ENCODE measurements at places on chromosomes 6 and 20. TPM values are rescaled to one million over a fixed set of nuclear protein-coding genes. Genes with fewer than 3 reads are reported as not detected.

- peak; percentile 92 for DNase-seq
These were observed at the start of gene TBX18 for GRCh38 chr6:84764332-84765049. Gene TBX18, minus strand, starts transcription at chr6:84764598. Its CDS starts 417 bp downstream, at chr6:84764181.

Gene KCNQ2
- not detected for polyA plus RNA-seq

Gene CAGE1
- not detected for polyA plus RNA-seq

DNA sequence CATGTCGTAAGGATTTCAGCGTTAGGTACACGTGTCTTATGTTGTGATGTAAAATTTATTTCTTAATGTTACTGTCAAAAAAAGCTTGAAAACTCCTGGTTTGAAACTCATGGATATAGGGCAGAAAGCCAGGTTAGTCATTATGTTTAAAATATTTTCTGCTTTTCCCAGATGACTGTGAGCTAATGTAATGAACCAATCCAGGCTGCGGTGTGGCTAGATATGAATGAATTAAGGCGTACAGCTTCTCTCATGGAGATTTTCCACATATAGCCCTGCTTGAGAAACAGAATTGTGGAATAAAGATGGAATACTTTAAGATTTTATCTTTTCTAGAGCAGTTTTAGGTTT, 80.3 kb upstream of the STMND1 start:
- no peak for DNase-seq

DNA sequence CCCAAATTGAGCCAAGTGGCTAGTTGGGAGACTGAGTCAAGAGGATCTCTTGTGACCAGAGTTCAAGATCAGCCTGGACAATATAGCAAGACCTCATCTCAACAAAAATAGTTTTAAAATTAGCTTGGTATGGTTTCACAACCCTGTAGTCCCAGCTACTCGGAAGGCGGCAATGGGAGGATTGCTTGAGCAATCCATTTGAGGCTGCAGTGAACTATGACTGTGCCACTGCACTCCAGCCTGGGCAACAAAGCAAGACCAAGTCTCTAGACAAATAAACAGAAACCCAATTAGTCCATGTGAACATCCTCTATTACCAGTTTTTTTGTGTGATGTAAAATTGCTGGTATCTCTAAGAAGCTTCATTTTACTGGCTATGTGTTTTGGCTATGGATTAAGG, 106.2 kb downstream of the TULP4 start:
- no peak for DNase-seq

DNA sequence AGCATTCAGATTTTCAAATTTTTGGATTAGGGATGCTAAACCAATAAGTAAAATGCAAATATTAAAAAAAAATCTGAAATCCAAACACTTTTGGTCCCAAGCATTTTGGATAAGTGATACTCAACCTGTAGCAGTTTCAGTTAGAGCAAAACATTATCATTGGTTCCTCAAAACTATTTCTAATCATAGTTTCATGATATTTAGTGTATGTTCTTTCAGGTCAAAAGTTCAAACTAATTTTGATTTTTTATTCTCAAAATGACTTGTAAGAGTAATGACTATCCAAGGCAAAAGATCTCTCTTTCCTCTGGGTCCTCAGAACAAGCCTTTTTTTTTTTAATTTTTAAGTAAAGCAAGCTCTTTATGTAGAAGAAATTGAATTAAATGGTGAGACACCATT, 64.0 kb upstream of the TFB1M start:
- DNase-seq: no peak

GRCh38 chr6:10210052-10210451, 204.8 kb downstream of the TFAP2A start:
- no peak for DNase-seq

DNA sequence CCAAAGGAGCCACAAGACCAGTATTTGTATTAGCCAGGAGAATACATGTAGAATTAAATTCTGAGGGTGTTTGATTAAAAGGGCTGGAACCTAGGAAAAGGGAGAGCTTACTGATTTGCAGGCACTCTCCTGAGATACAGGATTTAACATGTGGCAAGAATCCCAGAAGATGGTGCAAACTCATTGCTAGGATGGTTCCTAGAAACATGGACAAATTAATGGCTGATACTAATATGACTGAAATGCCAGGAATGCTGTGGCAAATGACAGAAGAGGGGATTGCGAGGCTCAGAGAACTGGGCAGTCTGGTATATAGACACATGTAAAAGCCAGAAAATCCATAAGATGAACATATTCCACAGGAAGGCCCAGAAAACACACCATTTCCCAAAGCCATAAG, 118.1 kb downstream of the RWDD2A start:
- DNase-seq: no peak

Gene MAN1A1
- polyA plus RNA-seq: 5.6 TPM

- DNase-seq: no peak
These were observed 29.7 kb downstream of the SPACA1 start for GRCh38 chr6:88077305-88077704.

- no peak for DNase-seq
These were observed 41.9 kb downstream of the HBS1L start for GRCh38 chr6:135012764-135013163.

DNA sequence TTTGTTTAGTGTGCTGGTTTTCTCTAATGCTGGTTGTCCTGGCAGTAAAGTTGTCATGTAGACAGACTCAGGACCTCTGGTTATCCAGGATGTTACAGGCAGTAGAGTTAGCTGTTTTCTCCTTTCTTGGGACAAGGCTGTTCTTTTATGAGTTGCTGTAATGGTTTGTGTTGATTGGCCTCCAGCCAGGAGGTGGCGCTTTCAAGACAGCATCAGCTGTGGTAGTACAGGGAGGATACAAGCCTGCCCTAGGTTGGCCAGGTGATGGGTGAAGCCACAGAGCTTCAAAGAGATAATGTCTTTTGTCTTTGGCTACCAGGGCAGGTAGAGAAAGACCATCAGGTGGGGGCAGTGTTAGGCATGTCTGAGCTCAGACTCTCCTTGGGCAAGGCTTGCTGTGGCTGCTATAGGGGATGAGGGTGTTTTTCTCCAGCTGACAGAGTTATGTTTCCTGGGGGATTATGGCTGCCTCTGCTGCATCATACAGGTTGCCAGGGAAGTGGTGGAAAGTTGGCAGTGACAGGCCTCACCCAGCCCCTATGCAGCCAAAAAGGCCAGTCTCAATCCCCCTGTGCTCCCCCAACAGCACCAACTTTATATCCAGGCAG, 127.2 kb upstream of the TAB2 start:
- DNase-seq: no peak

Gene MAD2L1BP
- 19.8 TPM for polyA plus RNA-seq

DNA sequence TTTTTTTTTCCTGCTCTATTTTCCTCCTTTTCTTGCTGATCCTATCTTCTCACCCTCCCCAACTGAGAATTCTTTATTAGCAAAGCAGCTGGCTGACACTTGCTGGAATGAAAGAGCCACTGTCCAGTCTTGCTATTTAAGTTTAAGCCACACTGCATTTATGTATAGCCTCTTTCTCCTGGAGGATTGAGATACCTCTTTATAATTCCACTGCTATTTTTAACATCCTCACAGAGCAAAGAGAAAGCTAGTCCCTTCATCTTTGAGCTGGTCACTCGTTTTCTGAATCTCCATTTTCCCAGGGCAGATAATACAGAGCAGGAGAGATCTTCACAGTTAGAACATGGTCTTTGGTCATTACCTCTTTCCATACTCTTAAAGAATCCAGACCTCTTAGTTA, 36.0 kb upstream of the EEF1A1 start:
- no peak for DNase-seq

Gene BTNL2
- not detected for polyA plus RNA-seq

- no peak for DNase-seq
These were observed 53.9 kb downstream of the AFG1L start for GRCh38 chr6:108348655-108349349.

DNA sequence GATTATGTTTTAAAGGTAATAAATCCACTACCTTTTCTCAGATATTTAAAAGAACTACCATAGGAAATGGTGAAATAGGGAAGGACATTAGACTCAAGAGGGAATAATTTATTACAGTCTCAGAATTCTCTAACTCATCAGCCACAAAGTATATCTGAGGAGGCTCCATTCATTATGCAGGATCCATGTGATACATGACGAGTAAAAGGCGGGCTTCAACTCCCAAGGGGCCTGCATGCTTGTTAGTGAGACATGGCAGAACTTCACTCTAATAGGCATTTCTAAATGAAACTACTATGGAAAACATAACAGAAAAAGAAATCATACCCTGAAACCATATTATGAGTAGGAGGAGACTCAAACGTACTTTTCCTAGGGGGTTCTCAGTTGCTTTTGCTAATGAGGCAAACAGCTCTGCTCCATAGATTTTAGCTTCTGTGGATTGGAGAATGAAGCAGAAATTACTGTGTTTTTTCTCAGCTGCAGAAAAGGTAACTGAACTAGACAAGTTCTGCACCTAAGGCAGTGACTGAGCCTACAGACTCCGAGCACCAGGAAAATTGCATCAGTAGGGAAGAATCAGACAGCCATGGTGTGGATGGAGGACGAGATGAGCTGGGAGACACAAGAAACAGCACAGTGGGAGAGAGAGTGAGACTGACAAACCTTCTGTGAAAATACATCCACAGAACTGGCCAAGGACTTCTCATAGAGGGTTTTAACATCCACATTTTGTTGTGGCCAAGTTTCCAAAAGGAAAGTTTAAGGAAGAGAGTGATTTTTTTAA, 254.6 kb upstream of the PRDM1 start:
- DNase-seq: no peak

DNA sequence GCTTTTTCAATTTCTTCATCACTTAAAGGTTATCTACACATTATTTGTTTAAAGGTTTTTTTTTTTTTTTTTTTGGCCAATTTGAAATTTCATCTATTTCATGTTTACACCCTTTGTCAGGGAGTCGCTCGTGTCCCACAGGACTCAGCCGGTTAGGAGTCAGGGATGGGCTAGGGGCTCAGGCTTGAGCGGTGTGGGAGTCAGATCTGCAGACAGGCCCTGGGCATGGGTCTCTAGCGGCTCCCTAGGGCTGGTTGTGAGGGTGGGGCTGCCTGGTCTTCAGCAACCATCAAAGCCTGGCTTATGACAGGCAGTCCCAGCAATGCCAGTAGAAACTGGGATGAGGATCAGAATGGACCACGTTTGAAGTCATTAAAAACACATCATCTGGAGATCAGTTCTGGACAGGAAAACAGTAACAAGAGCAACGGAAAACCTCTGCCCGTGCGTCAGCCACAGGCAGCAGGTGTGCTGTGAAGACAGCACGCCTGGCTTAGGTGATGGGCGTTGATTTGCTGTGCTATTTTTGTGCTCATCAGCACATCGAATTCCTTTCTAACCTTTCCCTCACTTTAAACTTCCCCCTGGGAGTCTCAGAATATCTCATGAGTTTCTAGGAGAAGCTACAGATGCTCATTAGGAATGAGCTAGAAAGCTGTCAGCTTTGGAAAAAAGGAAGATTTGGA, 91.3 kb upstream of the MPC1 start:
- DNase-seq: no peak

Gene TSBP1
- not detected for polyA plus RNA-seq

GRCh38 chr6:134954272-134955000, 4.5 kb upstream of the ALDH8A1 start:
- DNase-seq: no peak

Gene SMLR1
- not detected for polyA plus RNA-seq

- DNase-seq: no peak
These were observed 7.7 kb upstream of the TMEM181 start for GRCh38 chr6:158552055-158552795.

Gene PRKN
- 3.4 TPM for polyA plus RNA-seq

- DNase-seq: no peak
These were observed 564.3 kb upstream of the NRSN1 start for GRCh38 chr6:23561732-23562131.

DNA sequence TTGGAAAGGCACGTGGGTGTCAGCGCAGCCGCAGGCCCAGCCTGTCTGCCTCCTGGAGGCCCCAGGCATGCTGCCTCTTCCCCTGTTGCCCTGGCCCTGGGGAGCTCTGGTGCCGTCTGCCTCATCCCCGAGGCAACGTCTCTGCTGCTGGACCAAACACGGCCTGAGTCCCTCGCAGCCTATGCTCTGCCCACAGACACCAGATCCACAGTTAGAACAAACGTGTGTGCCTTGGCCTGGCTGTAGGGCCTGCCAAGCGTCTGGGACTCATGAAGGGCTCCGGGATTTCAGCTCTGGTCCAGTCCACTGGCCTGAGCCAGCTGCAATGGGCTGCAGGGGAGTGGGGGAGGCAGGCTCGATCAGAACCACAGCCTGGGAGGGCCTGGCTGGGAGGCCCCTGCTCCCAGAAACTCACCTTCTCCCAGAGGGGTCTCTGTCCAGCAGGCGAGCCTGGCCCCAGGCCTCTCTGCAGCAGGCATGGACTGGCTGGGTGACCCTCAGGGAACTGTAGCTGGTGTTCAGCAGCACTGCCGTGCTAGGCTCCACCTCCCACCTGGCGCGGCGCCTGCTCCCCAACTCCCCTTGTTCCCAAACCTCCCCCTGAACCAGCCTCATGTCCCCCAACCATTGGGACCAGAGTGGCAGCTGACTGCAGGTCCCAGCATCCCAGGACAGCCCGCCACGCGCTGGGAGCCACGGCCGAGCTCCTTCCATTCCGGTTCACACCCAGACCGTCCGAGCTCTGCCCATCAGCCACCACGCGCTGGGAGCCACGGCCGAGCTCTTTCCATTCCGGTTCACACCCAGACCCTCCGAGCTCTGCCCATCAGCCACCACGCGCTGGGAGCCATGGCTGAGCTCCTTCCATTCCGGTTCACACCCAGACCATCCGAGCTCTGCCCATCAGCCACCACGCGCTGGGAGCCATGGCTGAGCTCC, 197.0 kb downstream of the DLL1 start:
- no peak for DNase-seq

DNA sequence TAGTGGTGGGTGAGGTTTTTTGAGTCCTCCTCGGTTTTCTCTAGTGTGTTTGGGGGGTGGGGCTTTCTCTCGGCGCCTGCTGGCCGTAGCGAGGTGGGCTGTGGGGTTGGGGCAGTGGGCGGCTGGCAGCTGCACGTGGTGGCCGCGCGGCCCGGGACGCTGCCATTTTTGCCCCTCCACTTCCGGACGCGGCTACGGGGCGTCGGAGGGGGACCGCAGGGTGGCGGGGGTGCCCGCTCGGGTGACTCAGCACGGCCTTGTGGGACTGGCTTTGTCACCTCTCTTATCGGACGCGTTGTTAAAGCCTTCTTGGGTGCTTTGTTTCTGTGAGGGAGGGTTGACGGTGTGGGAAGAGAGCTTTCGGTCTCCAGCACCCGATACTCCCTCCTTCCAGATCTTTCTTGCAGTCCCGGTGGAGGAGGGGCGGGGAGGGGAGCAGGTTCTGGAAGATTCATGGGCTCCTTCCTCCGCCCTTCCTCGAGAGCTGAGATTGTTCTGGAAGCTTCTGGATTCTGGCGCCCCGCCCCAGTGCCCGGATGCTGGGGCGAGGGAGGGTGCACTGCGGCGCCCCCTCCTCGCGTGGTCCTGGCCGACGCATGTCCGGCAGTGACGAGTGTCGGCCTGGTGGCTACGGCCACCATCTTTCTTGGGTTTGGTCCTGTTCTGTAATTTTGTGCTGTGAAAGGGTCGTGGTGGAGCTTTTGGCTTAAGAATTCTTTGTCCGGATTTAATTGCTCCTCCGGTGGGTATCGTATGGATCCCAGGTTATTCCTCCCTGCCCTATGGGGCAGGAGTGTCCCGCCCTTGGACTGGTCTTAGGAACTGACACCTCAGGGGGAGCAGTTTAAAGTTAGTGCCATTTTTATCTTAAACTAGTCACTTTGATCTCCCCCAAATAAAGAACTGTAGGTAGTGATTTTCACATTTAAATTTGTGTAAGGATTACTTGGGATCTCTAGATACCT, 719 bp downstream of the HSP90AB1 start:
- peak; percentile 86 for DNase-seq

Gene CCNC
- 19.0 TPM for polyA plus RNA-seq
